ENCODE measurements at places on chromosomes 3 and 15.

- no peak for DNase-seq
Measured at GRCh38 chr3:138360869-138361525, 12.6 kb downstream of the MRAS start.

- no peak for DNase-seq
Measured at GRCh38 chr15:68608206-68608843, 29.5 kb downstream of the CORO2B start.

GRCh38 chr15:87805117-87805820, 451.3 kb downstream of the NTRK3 start:
- no peak for DNase-seq

DNA sequence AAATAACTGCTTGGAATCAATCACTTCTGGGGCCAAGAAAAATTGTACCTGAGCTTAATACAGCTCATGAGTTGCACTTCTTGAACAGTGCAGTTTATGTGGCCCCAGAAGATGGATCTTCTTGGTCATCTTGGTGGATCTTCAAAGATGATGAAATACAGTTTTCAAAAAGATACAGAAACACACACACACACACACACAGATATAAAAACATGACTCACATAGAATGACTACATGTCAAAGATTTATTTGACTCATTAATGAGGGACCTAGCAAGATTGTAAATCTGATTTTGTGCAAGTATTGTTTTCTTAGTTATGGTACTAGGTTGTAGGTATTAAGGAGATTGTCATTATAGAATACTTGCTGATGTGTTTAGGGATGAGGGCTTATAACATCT, 32.6 kb downstream of the PDCD6IP start:
- DNase-seq, result no peak

DNA sequence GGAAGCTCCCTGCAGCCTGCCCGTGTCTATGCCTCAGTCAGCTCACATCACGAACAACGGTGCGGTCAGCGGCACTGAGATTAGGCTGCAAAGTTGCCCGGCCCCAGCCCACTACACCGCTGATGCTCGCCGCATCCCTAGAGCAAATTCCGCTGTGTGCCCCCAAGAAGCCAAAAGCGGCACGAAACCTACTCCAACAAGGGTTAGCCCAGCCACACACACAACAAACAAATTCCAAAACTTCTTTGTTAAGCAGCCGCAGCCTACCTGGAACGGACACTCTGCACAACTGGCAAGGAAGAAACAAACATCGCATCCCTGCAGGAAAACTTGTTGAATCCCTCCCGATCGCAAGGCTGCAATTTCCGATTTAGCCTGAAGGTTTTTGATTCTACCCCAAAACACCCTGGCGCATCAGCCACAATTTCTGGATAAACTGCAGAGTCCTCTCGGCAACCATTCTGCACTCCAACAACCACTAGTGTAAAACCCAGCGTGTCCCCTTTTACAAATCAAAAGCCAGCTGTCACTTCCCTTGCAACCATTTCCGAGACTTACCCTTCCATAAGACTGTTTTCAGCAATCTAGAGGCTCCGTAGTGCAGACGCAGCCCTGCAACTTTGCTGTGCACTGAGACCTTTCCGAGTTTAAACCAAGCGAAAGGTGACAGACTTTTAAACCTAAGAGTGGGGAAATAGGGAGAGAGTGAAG, 449 bp downstream of the ROBO1 start:
- no peak for DNase-seq

- DNase-seq, result no peak
Measured at GRCh38 chr3:4704552-4704951, 211.4 kb downstream of the ITPR1 start.

- no peak for DNase-seq
Measured at GRCh38 chr3:156721687-156722618, 47.6 kb downstream of the TIPARP start.

DNA sequence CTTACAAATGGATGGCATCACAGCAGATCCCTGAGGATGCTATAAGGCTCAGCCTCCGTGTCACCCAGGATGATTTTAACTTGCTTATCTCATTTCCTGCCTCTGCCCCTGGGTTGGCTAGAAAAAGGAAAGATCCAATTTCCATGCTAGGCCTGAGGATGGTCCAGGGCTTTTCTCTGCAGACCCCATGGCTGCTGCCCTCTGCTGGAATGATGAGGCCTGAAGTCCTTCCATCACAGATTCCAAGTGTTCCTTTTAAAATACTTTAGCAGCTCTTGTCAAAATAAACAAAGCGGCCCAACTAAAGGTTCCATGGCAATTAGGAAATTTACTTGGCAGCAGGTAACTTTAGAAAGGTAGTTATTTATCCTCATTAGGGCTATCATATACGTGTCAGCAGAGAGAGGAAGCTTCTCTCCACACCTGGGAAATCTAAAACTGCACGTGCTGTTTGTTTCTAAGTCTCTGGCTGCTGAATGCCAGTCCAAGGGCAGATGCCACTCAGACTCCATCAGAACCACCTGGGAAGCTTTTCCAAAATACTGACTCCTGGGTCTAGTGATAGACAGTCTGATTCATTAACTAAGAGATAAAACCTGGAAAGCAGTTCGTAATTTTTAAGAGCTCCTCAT, 401.9 kb upstream of the IL12A start:
- no peak for DNase-seq

DNA sequence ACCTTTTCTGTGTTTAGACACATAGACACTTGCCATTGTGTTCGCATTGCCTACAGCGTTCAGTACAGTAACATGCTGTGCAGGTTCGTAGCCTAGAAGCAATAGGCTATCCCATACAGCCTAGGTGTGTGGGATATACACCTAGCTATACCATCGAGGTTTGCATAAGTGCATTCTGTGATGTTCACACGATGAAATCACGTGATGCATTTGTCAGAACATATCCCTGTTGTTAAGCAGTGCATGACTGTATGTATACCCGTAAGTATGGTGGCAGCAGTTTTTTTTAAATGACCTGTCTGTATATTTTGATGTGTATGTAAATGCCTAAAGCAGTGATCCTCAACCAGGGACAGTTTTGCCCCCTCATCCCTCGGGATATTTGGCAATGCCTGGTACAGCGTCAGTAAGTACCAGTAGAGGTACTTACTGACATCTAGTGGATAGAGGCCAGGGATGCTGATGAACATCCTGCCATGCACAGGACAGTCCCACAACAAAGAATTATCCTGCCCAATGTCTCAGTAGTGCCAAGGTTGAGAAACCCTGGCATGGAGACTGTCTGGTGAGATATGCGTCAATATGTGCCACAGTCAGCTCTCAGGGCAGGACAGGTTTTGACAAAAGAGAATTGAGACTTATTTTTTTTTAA, 129.1 kb downstream of the HCN4 start:
- DNase-seq, result no peak

DNA sequence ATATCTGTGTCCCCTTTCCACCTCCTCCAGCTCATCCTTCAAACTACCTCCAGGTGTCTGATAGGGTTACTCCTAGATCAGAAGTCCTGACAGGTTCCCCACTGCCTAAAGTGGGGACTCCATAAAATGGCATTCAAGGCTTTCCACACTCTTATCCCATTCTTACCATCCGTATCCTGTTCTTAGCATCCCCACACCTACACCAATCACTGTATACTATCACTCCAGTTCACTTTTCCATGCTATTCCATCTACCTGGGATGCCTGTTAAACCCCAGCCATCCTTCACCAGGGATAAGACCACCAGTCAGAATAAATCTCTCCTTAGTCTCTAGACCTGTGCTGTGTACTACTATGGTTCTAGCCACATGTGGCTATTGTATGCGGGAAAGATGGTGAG, 19.1 kb downstream of the SSR3 start:
- DNase-seq, result no peak

DNA sequence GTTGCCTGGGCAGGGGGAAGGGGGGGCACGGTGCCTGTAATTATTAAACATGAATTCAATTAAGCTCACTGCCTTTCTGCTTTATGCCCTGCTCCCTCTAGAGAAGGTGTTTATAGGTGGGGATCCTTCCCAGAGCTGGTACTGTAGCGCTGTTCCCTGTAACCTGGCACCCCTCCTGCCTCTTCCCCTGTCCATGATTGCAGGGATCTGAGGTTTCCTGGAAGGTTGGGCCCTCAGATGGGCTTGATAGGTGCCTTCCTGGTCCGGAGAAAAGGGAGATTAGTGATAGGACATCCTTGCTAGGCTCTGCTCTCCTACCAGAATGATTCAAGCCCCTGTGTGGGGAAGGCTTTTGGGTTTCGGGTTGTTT, 2.1 kb upstream of the FAM131A start:
- no peak for DNase-seq

DNA sequence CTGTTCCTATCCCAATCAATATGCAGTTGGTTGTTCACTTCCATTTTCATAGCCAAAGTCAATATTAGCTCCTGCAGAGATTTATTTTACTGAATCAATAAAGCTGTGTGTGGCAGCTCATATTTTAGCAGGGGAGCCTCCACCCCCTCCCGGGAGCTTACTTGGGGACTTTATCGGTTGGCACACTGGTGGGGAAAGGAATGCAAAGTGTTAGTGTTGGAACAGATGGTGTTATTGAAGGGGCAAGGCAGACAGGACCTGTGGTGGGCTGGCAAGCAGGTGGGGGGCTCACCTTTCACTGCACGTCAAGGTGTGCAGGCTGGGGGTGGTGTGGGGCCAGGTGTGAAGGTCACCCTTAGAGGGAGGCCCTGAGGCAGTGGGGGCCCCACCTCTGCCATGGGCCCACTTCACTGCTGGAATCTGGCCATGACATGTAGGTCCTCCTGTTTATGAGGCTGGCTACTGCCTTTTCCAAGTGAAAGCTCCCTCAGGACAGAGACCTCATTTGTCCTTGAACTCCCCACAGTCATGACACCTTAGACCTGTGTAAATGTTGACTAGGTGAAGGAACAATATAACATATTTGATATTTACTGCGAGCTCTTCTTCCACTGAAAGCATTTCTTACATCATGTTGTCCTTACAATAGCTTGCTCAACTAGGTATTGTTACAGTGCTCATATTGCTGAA, 44.0 kb upstream of the SEC22A start:
- no peak for DNase-seq

DNA sequence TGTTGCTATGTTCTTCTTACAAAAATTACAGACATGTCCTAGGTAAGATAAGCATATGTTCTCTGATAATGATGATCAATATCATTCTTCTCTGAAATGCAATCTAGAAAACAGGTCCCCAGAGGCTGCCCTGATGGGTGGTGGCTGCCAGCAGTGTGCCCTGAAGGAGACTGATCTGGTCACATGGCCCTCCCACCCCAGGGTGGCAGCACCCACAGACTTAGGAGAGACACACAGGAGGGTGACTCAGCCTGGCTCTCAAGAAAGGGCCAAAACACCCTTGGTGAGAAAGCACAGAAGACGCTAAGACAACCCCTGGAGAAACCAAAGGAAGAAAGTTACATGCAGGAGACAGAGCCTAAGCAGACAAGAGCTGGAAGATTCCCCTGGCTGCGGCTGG, 203.7 kb downstream of the TJP1 start:
- DNase-seq, result no peak

- no peak for DNase-seq
Measured at GRCh38 chr15:58458076-58458475, 26.3 kb downstream of the LIPC start.

GRCh38 chr3:140931016-140931454, 10.6 kb upstream of the SLC25A36 start:
- DNase-seq, result no peak

DNA sequence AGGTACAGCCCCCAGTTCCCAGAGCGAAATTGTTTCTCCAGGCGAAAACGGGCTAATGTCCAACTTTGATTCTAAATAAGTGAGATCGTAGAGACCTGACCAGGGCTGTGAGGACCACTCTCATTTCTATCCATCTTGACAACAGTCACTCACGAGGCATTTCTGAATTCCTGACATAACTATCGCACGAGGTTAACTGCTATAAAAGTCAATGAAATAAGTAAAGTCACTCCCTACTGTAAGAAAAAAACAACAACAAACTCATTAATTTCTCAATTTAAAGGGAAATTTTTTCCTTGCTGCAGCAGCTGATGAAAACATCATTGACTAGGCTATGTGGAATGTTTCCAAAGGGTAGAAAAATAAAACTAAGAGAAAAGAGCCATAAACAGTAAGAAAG, 69.1 kb downstream of the GREM1 start:
- DNase-seq, result no peak

GRCh38 chr3:36405190-36405589, 24.9 kb downstream of the STAC start:
- no peak for DNase-seq

DNA sequence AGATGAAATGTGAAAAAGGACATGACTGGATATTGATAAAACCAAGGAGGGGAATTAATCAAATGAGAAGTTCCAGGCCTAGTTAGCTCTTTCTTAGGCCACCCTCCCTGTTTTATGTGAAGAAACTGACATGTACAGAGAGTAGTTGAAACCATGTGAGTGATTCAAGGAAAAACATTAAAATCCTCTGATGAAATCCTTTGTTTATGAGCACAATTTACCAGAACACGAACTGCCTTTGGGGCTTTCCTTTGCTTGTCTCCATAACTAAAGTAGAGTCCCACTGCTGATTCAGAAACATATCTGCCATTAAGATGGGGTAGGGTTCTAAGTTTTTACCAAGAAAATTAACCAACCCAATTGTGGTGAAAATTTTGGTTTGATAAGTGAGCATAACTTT, 558.3 kb downstream of the NR2F2 start:
- no peak for DNase-seq
